ENCODE measurements at places on chromosomes 4 and X.
A peak's percentile ranks its signal among the peaks of the same experiment; 100 is the strongest.

DNA sequence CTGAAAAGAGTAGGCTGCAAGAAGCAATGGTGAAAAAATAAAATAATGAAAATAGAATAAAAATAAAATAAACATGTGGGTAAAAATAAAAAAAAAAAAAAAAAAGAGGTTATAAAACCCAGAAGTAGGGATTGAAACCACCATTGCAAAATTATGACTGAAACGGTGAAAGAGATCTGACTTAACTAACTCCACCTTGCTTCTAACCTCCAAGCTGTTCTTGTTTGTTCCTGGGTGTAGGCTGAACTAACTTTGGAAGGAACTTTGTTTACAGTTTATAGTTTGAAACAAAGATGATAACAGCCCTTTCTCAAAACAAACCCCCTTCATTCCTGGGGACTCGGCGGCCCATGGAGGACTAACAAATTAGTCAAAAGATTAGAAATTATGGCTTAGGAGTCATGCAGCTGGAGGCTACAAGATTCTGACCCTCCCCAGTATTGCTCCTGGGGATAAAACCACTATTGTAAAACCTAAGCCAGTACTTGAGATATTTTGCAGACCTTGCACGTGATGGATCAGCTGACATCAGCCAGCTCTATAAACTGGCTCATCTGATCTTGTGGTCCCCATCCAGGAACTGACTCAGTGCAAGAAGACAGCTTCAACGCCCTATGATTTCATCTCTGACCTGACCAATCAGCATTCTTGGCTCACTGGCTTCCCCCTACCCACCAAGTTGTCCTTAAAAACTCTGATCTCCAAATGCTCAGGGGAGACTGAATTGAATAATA, 30.4 kb downstream of the DDX60L start:
- DNase-seq, result no peak

DNA sequence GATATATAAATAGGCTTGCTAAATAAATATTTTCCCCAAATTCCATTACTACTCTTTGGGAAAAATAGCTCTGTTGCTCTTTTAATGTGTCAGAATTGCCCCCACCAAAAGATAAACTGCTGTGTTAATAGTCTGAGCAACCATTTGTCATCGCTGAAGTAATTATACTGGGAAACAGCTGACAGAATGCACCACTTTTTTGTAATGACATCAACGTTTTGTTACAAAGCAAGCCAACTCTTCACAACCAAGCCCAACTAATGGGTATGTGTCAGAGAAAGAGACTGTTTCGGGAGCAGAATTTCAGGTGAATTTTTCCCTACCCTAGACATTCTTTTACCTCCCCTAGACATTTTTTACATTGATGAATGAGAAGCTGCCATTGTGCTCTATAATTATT, 405.0 kb upstream of the MAGEB18 start:
- DNase-seq, result no peak

DNA sequence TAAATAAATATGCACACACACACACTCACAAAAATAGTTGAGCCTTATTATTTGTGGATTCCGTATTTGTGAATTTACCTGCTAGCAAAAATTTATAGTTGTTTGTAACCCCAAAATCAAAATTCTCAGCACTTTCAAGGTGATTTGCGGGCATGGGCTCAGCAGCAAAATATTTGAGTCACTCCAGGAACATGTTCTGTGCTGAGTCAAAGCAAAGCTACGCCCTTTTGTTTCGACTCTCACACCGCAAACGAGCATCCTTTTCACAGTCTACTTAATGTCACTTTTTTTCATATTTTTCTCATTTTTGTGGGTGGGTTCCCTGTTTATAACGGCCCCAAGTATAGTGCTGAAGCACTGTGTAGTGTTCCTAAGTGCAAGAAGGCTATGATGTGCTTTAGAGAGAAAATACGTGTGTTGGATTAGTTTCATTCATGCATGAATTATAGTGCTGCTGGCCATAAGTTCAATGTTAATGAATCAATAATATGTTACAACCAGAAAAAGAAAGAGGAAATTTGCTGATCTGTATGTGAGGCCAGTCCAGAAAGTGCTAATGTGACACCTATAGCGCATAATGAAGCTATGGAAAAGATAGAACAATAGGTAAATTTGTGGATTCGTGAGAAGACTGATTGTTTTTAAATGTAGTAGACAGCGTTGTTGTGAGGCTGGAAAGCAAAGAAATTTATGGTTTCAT, 723.2 kb upstream of the AGA start:
- DNase-seq, result no peak

- peak; percentile 9 for DNase-seq
These were observed 644.1 kb downstream of the MID1IP1 start for GRCh38 chrX:39445336-39445735.

DNA sequence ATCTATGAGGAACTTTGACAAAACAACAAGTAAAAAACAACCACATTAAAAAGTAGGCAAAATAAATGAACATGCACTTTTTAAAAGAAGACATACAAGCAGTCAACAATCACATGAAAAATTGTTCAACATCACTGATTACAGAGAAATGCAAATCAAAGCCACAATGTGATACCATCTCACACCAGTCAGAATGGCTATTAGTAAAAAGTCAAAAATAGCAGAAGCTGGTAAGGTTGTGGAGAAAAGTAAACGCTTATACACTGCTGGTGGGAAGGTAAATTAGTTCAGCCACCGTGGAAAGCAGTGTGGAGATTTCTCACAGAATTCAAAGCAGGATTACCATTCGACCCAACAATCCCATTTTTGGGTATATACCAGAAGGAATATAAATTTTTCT, 17.0 kb upstream of the LNX1 start:
- DNase-seq, result no peak

DNA sequence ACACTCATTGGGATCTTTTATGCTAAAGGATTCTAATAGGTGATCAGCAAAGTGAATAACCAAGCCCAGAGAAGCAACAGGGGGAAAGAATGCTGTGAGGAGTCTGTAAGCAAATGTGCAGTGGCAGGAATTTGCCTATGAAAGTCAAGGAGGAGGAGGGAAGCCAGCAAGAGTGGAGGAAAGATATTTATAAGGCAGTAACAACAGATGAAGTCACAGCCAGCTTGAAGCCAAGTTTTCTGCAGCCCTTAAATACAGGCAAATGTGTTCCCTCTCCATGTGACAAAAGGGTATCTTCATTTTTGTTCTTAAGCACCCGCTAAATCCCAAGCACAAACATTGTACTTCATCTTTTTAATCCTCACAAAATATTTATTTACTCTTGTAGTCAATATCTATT, 275.0 kb upstream of the CLNK start:
- no peak for DNase-seq

GRCh38 chr4:14920759-14921320, 81.4 kb upstream of the CPEB2 start:
- DNase-seq, result no peak

GRCh38 chrX:24415921-24416320, 49.2 kb upstream of the PDK3 start:
- DNase-seq, result no peak

DNA sequence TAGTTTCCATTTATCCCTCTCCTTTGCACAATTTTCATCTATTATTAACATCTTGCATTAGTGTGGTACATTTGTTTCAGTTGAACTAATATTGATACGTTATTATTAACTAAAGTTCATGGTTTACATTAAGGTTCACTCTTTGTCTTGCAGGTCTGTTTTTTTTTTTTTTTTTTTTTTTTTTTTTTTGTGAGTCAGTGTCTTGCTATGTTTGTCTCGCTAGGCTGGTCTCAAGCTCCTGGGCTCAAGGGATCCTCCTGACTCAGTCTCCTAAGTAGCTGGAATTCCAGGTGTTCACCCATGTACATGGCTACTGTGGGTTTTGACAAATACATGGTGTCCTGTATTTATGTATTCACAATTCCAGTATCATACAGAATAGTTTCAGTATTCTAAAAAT, 6.8 kb downstream of the TBC1D19 start:
- DNase-seq, result no peak

- no peak for DNase-seq
These were observed 497.6 kb downstream of the MID1IP1 start for GRCh38 chrX:39298821-39299220.

- no peak for DNase-seq
These were observed 10.9 kb upstream of the PCDH18 start for GRCh38 chr4:137543198-137543597.

GRCh38 chr4:55468724-55469123, 73.0 kb downstream of the TMEM165 start:
- no peak for DNase-seq

DNA sequence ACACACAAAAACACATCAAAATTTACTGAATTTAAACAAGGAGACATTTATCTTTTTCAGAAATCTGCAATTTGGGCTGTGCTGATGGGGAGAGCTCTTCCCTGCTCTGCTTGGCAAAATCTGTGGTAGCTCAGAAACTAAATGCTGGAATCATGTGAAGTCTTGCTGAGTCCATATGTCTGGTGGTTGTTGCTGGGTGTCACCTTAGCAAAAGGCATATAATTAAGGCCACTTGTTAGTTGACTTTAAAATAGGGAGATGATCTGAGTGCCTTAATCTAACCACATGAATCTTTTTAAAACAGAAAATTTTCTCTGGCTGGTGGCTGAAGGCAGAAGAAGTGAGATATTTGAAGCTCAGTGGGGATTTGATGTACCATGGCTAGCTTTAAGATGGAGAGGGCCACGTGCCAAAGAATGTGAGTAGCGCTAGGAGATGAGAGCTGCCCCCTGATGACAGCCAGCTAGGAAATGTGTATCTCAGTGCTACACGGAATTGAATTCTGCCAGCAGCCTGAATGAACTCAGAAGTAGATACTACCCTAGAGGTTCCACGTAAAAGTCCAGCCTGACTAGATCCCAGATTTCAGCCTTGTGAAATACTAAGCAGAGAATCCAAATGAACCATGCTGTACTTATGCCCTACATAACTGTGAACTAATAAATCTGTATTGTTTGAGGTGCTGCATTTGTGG, 7.6 kb upstream of the GUF1 start:
- no peak for DNase-seq

DNA sequence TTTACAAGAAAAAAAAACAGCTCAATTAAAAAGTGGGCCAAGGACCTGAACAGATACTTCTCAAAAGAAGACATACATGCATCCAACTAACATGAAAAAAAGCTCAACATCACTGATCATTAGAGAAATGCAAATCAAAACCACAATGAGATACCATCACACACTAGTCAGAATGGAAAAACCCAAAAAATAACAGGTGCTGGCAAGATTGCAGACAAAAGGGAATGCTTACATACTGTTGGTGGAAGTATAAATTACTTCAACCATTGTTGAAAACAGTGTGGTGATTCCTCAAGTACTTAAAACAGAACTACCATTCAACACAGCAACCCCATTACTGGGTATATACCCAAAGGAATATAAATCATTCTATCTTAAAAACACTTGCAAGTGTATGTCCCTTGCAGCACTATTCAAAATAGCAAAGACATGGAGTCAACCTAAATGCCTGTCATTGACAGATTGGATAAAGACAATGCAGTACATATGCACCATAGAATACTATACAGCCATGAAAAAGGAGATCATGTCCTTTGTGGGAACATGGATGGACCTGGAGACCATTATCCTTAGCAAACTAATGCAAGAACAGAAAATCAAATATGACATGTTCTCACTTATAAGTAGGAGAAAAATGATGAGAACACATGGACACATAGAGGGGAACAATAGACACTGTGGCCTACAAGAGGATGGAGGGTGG, 97.6 kb downstream of the RAB28 start:
- DNase-seq, result no peak

DNA sequence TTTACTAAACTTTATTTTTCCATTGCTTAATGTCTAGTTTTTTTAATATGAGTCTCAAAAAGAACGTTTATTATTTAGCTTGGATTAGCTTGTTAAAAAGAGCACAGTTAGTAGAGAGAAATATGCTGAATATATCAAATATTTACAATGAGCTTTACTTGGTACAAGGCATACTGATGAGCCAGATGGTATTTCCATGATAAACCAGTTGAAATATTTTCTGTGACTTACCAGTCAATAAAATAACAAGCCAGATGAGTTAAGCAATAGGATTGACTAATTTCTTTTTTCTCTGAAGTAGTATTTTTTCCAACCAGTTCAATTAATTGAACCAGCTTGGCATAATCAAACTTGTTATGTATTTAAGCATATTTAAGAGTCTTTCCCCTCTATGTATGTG, 134.1 kb downstream of the KLHL34 start:
- DNase-seq, result no peak

DNA sequence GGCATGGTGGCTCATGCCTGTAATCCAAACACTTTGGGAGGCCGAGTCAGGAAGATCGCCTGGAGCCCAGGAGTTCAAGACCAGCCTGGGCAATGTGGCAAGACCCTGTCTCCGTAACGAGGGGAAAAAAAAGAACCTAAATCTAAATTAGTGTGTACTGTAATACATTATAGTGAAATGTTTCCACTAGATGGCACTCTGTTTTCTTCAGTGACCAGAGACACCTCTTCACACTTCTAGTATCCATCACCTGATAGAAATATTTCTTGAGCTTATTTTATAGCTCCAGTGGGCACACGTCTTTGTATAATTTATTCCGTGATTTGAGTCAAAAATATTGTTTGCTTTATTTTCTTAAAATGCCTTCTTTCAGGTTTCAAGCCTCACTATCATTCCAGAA, 600.9 kb upstream of the DIPK2B start:
- DNase-seq, result no peak

GRCh38 chr4:59945277-59945676, 1254.8 kb upstream of the ADGRL3 start:
- no peak for DNase-seq

DNA sequence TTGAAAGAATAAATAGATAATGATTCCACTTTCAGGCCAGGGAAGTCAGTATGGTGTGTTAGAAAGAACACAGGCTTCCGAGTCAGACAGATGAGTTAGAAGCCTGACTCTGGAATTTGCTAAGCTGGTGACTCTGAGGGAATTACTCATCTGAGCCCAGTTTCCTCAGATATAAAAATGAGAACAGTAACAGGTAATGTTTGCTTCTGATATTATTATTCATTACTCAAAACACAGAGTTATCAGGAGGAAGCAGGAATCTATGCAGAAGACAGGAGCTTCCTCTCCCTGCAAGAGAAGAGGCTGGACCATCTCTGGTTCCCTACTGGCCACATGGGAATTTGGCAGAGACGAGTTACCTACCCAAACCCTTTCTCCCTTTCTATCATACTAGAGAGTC, 163.1 kb downstream of the EVC2 start:
- DNase-seq, result no peak

DNA sequence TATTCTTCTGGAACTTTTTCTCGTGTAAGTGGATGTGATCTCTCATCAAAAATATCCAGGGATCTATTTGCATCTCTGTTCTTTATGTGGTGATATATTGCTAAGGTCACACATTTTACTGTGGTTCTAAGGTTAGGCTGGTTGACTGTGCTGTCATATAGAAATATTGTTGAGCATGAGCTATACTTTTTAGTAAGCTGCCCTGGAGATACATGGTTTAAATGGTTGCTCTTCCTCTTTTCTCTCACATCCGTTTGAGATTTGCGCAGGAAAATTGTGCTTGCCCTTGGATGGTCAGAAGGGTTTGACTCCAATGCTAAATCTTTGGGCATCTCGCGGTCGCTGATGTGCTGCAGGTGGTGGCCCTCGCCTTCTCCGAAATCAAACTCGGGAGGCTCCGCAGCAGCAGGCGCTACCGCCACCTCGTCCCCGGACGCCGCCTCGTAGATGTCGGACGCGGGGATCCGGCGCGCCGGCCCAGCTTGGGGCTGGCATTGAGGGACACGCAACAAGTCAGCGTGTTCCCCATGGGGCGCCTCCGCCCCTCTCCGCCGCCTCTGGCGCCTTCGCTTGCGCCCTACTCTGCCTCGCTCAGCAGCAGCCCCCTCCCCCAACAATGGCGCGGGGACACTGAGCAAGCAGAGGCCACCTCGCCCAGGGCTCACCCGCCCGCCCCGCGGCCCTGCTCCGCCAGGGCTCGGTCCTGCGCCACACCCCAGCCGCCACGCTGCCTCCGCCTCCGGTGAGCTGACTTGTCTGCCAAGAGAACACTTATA, 154.5 kb downstream of the MSN start:
- peak; percentile 19 for DNase-seq

Measured in activated gamma-delta T cell treated with Interleukin-2 at 50 U/mL for 16 hours (primary cell).